Mucosa of descending colon (tissue), 3 donors: ENCODE measurements at places on chromosomes 7 and 10. TPM values are rescaled to one million over a fixed set of nuclear protein-coding genes. Genes with fewer than 3 reads are reported as not detected.

GRCh38 chr10:1498746-1499358 is 238.5 kb downstream of the ADARB2 start:
- no peak for DNase-seq

DNA sequence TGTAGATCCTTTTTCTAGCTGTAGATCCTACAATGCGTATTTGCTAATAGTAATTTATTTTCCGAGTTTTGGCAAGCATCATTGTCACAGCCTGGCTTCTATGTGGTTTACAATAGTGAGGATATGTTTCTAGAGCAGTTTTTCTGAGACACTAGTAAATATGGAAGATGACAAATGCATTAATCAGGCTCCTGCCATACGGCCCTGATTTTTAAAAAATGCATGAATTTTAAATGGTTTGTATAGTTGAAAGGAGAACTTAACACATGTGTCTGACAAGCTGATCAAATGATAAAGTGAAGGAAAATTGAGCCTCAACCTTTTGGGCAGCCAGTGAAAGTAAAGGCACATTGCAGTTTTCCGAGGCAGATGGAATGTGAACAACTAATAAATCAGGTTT is 354.1 kb downstream of the EXOC4 start:
- no peak for DNase-seq

DNA sequence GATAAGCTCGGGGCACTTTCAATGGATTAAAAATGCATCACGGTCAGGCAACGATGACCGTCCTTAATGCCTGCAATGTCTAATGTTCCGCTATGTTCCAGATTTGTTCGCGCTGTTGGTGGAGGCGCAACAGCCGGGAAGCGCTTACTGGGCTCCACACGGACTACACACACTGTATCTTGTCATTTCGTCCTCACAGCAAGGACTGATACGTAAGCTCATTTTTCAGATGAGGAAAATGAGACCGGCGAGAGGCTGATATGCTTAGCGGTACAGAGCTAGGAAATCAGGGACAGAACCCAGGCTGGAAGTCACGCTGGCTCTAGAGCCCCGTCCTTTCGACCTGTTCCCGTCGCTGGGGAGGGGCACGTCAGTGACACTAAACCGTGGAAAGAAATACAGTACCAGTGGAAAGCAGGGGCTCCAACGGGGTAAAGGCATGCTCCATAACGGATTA is 670 bp downstream of the TPK1 start:
- peak; percentile 62 for DNase-seq

DNA sequence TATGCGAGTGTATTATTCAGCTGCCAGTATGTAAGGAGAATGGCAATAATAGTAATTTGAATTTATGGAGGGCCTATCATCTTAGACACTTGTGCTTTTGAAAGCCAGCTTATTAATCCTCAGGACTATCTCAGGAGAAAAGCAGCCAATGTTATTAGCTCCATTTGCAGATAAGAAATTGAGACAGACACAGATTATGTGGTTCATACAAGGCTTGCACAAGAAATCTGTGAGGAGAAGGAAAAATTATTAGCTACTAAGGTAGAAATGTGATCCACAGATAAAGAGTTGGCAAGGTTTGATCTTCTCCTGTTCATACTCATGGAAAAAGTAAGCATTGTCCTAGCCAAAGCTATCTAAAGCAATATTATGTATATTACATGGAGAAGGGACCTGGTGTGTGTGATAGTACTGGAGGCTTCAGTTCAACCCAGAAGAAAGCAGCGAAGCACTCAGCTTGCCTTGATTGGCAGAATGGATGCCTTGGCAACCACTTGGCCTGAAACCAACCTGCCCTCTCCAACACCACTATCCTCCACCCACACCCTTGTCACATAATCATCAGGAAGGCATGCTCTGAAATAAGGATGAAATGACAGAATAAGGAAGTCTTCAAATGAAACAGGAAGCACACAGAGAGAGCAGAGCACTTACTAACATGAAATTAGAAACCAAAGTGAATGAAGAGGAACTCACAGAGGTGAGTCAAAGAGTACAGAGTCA is 18.0 kb downstream of the MACC1 start:
- peak; percentile 86 for DNase-seq

DNA sequence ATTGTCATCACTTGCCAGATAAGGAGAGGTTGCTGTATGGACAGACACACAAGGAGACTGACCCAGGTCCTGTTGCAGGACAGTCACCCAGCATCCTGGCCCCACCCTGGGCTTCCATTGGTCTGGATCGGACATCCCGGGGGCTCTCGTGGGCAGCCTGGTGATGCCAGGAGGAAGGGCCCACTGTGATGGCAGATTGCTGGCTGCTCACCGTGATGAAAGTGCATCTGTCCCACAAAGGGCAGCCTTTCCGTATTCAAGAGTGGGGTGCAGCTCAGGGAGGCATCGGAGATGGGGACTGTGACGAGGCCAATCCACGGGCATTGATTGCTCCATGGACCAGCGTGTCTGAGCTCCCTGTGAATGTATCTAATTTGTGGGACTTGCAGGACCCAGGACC is 41.3 kb downstream of the PRKAG2 start:
- DNase-seq: no peak

DNA sequence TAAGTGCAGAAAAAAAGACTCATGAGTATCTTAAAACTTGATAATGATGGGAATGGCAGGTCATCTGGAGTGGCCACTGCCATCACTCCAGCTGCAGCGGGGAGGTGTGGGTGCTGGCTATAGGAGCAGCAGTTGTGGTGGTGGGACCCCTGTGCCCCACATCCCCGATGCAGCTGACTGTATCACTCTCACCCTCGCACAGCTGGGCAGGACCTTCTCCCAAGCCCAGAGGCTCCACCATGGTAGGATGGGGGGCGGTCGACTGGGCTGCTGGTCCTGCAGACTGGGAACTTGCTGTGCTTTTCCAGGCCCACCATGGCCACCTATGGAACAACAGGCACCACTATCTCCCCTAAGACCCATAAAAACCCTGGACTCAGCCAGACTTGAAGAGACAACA is 844.4 kb downstream of the SORCS1 start:
- no peak for DNase-seq

DNA sequence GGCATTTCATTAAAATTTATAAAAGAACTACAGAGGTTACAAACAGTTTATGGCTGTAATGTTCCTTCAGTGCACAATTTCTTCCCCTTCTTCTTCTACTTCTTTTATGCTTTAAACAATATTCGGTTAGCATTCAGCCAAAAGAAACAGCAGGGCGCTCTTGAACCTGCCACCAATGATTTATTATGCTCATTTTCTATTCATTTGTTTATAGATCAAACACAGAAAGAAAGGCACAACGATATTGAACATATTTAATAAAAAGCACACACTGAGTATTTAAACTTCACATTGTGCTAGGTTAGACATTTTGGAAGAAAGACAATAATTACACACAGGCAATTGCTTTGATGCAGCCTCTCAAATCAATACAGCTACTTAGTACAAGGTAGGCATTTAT is 1025.8 kb upstream of the LRRN3 start:
- no peak for DNase-seq

GRCh38 chr7:103573479-103574058 is 127.6 kb upstream of the SLC26A5 start:
- DNase-seq: no peak

DNA sequence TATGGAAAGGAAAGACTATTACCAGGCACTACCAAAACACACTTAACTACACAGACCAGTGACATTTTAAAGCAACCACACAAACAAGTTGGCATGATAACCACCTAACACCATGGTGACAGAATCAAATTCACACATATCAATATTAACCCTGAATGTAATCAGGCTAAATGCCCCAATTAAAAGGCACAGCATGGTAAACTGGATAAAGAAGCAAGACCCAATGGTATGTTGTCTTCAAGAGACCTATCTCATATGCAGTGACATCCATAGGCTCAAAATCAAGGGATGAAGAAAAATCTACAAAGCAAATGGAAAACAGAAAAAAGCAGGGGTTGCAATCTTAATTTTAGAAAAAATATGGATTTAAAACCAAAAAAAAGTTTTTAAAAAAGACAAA is 86.0 kb downstream of the SAMD9 start:
- no peak for DNase-seq

- no peak for DNase-seq
These were observed 24.5 kb downstream of the CRCP start for GRCh38 chr7:66138994-66139752.

DNA sequence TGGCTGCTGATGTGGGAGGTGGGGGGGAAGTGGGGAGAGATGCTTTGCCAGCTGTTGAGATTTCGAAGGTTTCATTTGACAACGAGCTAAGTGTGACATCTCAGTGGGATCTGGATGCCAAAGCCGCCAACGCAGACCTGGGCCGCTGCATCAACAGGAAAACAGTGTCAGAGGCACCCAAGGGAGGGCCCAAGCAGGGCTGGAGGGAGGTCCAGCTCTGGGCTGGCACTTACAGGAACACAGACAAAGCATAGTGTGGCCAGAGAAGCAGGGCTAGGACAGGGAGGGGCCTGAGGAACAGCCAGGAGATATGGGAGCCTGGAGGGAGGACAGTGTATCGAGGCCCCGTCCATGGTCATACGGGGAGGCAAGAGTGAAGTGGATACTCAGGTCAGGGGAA is 73.1 kb downstream of the GTF2IRD1 start:
- peak; percentile 41 for DNase-seq

DNA sequence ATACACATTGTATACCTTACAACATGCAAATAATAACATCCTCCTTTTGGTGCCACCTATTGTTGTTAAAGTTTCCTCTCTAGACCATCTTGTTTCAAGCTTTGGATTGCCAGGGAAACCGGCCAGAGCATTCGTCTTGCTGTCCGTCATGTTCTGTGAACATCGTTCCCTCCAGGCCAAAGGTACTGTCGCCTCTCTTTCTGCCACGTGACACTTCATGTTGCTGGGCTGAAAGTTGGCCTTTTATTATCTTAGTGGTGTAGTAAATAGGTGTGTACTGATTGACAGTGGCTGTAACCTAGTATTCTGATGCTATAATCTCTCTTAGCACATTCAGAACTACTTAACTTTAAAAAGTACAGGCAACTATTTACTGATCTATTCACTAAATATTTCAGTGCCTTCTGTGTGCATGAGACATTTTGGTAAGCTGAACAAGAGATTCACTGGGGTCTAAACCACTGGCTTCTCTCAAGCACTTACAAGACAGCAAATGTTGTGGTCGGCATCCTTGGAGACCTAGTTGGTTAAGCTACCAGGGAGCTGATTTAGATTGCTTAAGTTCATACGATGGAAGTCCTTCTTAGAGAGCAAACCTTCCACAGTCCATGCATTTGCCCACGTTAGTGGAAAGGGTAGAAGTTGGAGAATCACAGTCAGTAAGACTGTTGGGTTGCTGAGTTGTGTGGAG is 52.4 kb downstream of the SHH start:
- peak; percentile 58 for DNase-seq

DNA sequence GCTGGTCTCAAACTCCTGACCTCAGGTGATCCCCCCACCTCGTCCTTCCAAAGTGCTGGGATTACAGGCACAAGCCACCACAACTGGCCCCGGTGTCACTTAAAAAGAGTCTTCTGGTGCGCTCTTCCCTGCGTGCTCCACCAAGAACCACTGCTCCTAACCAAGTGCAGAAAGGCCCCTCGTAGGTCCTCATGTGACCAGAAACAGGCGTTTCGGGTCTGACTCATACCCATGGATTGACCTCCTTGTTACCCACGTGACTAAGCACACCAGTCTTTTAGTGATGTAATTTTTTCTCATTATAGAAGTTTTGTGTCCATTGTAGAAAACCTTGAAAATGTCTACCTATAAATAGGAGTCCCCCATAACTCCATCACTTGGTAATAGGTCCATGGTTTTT is 13.9 kb downstream of the FKBP6 start:
- DNase-seq: no peak

- DNase-seq: no peak
These were observed 181.4 kb downstream of the CXCL12 start for GRCh38 chr10:44203535-44203934.

GRCh38 chr7:44891372-44891771 is 6.0 kb upstream of the PURB start:
- DNase-seq: no peak

GRCh38 chr7:37062560-37062859 is 338.2 kb upstream of the AOAH start:
- DNase-seq: no peak

- DNase-seq: no peak
These were observed 111.5 kb downstream of the CCNY start for GRCh38 chr10:35447693-35448407.

DNA sequence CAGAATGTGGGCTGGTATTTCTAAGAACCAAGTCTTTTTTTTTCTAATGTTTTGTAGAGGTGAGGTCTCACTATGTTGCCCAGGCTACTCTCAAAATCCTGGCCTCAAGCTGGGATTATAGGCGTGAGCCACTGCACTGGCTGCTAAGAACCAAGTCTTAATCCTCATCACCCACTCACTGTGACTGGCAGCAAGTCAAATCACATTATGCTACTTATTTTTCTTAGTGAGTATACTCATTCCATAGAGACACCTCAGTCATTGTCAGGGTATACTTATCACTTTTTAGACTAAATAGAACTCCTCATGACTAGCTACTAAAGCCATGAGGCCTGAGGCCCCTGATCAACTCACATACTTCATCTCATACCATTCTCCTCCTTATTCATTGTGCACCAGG is 116.1 kb downstream of the STRA8 start:
- no peak for DNase-seq

DNA sequence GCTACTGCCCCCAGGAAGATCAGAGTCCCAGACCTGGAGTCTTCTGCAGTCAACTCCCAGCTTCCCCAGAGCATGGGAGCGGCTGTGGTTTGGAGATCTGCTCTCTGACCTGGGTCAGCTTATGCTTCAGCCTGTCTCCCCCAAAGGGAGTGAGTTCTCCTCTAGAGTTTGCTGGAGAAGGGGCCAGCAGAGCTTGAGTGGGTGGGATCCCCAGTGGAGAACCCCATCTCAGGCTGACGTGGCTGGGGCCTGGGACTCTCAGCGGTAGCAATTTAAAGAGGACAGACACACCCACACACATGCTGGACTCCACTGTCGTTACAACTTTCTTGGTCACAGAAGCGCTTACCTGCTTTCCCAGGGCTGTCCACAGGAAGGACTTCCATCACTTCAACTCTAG is 6.3 kb downstream of the UNC5B start:
- DNase-seq: no peak

DNA sequence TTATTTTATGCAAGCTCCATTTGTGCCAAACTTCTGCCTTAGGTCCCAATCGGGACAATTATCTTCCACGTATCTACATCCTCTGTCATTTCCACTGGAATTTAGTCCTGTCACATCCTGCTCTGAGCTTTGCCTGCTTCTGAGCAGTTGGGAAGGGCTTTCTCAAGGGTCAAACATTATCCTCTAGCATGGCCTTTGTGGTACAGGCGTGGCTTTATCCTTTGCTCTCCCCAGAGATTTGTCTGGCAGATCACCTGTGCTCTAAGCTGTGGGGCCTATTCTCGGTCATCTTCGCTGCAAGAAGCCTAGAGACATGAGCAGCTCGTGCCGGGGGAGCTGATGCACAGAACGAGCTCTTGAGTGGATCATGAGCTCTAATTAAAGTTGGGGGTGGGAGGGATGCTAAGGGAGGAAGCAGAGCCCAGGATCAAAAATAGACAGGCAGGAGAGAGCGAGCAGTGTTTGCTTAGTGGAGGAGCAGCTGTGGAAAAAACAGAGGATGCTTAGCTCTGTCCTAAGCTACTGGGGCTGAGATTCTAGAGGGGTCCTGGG is 19.8 kb upstream of the TMEM273 start:
- DNase-seq: no peak

MYL10 gene
- not detected for total RNA-seq

EPHB6 gene
- 2.6 TPM for total RNA-seq

KAZALD1 gene
- total RNA-seq: 8.5 TPM

EPHA1 gene
- total RNA-seq: 9.1 TPM

ABCB1 gene
- total RNA-seq: 226 TPM

PLXDC2 gene
- 31.6 TPM for total RNA-seq

GHRHR gene
- total RNA-seq: not detected

RAPGEF5 gene
- total RNA-seq: 87.8 TPM
